ENCODE measurements at places on chromosomes 13 and 19. TPM values are rescaled to one million over a fixed set of nuclear protein-coding genes. Genes with fewer than 3 reads are reported as not detected.

The BEST2 gene
- total RNA-seq, result not detected

The ZNF579 gene
- total RNA-seq, result 3.9 TPM

The SMAD9 gene
- total RNA-seq, result 5.9 TPM

The LSM4 gene
- 130 TPM for total RNA-seq

The CYP2A7 gene
- not detected for total RNA-seq

The SYNGR4 gene
- total RNA-seq, result not detected

The IGFL3 gene
- total RNA-seq, result 2.4 TPM

The KLK12 gene
- total RNA-seq, result not detected

The TYROBP gene
- total RNA-seq, result not detected

The MEDAG gene
- 5.0 TPM for total RNA-seq

The SELENOV gene
- not detected for total RNA-seq

The B3GNT3 gene
- not detected for total RNA-seq

The NOTCH3 gene
- 31.2 TPM for total RNA-seq

The COL4A1 gene
- total RNA-seq, result 1,935 TPM

The KCNK6 gene
- total RNA-seq, result 10.6 TPM

The GRIK5 gene
- under 0.01 TPM for total RNA-seq

The GPR183 gene
- 0.05 TPM for total RNA-seq

The KLF1 gene
- not detected for total RNA-seq

The CARD8 gene
- total RNA-seq, result 11.6 TPM

The FCAR gene
- total RNA-seq, result not detected

The BICRA gene
- 7.9 TPM for total RNA-seq

The ZNF565 gene
- 5.4 TPM for total RNA-seq

The COX7A1 gene
- 14.8 TPM for total RNA-seq

The ELSPBP1 gene
- not detected for total RNA-seq

The CRX gene
- total RNA-seq, result not detected

The SBSN gene
- 0.65 TPM for total RNA-seq

The SLC5A5 gene
- not detected for total RNA-seq

The CARM1 gene
- total RNA-seq, result 18.1 TPM

The CDK8 gene
- 20.5 TPM for total RNA-seq

The PRX gene
- 1.2 TPM for total RNA-seq

The SERTM1 gene
- total RNA-seq, result 0.05 TPM

The CYP2F1 gene
- not detected for total RNA-seq

The DHX34 gene
- 8.9 TPM for total RNA-seq

The KLK6 gene
- total RNA-seq, result not detected

The GNG7 gene
- 0.30 TPM for total RNA-seq

The IGFL1 gene
- total RNA-seq, result not detected

The ATP7B gene
- 5.3 TPM for total RNA-seq

The APOC4 gene
- total RNA-seq, result not detected

The CEP89 gene
- total RNA-seq, result 14.6 TPM

The FAM216B gene
- total RNA-seq, result not detected

The KLHL1 gene
- total RNA-seq, result not detected

The FGF14 gene
- total RNA-seq, result under 0.01 TPM

The SPRED3 gene
- total RNA-seq, result 2.1 TPM

The MAST1 gene
- 0.28 TPM for total RNA-seq

The TCF3 gene
- total RNA-seq, result 154 TPM

The CLEC11A gene
- 68.0 TPM for total RNA-seq

The LSR gene
- total RNA-seq, result 0.59 TPM

The CCDC122 gene
- total RNA-seq, result 6.0 TPM

The MIA gene
- total RNA-seq, result not detected

The CDC42EP5 gene
- 7.8 TPM for total RNA-seq

The DAPK3 gene
- 169 TPM for total RNA-seq

The COMMD6 gene
- 60.3 TPM for total RNA-seq

The ACER1 gene
- not detected for total RNA-seq

The ELAVL3 gene
- not detected for total RNA-seq

The IGFL2 gene
- total RNA-seq, result 0.05 TPM

The TRAPPC6A gene
- 5.0 TPM for total RNA-seq

The CEACAM19 gene
- 0.30 TPM for total RNA-seq

The ZNF878 gene
- 0.18 TPM for total RNA-seq

The GDF15 gene
- total RNA-seq, result 150 TPM

The TMEM59L gene
- total RNA-seq, result 1.3 TPM

Data from smooth muscle cell of the umbilical artery (primary cell).